Colonic mucosa (tissue), 4 donors: ENCODE measurements at places on chromosomes 3 and 15. TPM values are rescaled to one million over a fixed set of nuclear protein-coding genes. Genes with fewer than 3 reads are reported as not detected.

GRCh38 chr3:170914690-170915089, 6.3 kb upstream of the EIF5A2 start:
- no peaks in the 10 kb centered on the region for H3K27me3 ChIP-seq
- DNase-seq, result no peak
- H3K4me1 ChIP-seq, result no peaks in the 10 kb centered on the region
- no peak overlapping the region for H3K27ac ChIP-seq
- H3K36me3 ChIP-seq, result no peaks in the 10 kb centered on the region

GRCh38 chr15:75008629-75009326, 13.4 kb downstream of the SCAMP5 start:
- H3K27ac ChIP-seq, result peak overlapping the region; percentile 40
- no peaks in the 10 kb centered on the region for H3K27me3 ChIP-seq
- no peak for DNase-seq
- H3K4me3 ChIP-seq, result no peak overlapping the region
- H3K4me1 ChIP-seq, result no peaks in the 10 kb centered on the region

DNA sequence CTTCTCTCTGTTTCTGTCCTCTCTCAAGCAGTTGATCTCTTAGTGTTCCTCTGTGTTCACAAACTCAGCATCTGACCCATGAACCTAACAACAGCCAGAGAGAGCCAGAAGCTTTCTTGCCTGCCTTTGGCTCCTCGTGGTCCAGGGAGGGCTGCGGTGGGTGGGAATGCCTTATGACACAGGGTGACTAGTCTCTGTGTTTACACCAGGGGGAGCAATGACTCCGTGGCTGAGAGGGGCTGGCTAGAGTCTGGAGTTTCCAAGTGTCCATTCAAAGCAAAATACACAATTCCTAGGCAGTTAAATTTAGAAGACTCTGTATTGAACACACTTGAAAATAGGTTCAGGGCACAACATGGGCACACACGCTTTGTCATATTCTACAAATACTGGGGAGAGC, 370.0 kb upstream of the FRG2C start:
- peak; percentile 20 for DNase-seq
- no peak overlapping the region for H3K4me3 ChIP-seq
- H3K27ac ChIP-seq, result no peak overlapping the region
- no peaks in the 10 kb centered on the region for H3K36me3 ChIP-seq
- H3K4me1 ChIP-seq, result no peaks in the 10 kb centered on the region
- H3K27me3 ChIP-seq, result no peaks in the 10 kb centered on the region

GRCh38 chr3:58584690-58585004, 7.5 kb upstream of the FAM107A start:
- DNase-seq, result no peak
- H3K36me3 ChIP-seq, result no peaks in the 10 kb centered on the region
- H3K27ac ChIP-seq, result peak overlapping the region; percentile 54

GRCh38 chr3:171164067-171164465, 137.5 kb upstream of the SLC2A2 start:
- no peak for DNase-seq
- H3K4me1 ChIP-seq, result no peaks in the 10 kb centered on the region
- H3K36me3 ChIP-seq, result no peaks in the 10 kb centered on the region

GRCh38 chr3:127831723-127832172, 9.4 kb upstream of the MGLL start:
- no peak overlapping the region for H3K27ac ChIP-seq
- H3K4me1 ChIP-seq, result no peaks in the 10 kb centered on the region
- no peak overlapping the region for H3K4me3 ChIP-seq

GRCh38 chr3:29639578-29640290, 358.9 kb downstream of the RBMS3 start:
- no peak for DNase-seq
- H3K4me1 ChIP-seq, result peaks cover 4% of the 10 kb centered on the region
- H3K36me3 ChIP-seq, result no peaks in the 10 kb centered on the region

DNA sequence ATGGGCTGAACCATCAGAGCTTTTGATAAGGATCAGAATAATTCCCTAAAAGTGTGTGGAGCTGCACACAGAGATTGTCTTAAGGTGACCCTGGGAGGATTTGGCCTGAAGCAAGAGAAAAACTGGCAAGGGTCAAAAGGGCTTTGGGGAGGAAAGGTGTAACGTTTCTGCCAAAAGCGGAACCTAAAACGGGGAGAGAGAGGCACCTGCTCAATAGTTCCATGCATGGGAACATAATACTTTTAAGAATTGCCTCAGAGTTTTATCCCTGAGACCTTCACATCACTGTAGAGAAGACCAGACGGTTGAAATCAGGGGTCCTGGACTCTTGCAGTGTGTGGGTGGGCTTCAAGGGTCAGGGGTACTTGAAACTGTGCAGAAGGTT, 5.9 kb downstream of the ZNF710 start:
- H3K4me3 ChIP-seq, result no peak overlapping the region
- DNase-seq, result no peak
- no peak overlapping the region for H3K27ac ChIP-seq
- peaks cover 12% of the 10 kb centered on the region for H3K4me1 ChIP-seq

DNA sequence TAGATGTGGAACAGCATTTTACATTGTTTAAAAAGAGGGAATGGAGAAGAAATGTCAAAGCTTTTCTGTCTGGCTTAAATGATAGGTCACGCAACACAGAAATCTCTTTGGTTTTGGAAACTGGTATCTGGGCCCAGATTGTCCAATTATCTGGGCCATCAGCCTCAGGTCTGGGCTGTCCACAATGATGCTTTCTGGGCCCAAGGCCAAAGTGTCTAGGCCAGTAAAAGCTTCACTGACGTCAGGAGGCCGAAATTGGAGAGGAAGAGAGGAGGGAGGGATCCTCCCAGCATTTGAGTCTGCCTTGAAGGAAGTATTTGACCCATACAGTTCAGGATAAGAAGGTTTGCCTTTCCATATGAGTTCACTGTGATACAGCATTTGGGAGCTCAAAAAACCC, 60.7 kb upstream of the ALDH1A3 start:
- no peak overlapping the region for H3K4me3 ChIP-seq
- no peak overlapping the region for H3K27ac ChIP-seq
- H3K4me1 ChIP-seq, result no peaks in the 10 kb centered on the region
- H3K27me3 ChIP-seq, result no peaks in the 10 kb centered on the region

GRCh38 chr3:37770938-37771918, 90.5 kb upstream of the CTDSPL start:
- no peak overlapping the region for H3K27ac ChIP-seq
- no peaks in the 10 kb centered on the region for H3K36me3 ChIP-seq
- H3K4me1 ChIP-seq, result no peaks in the 10 kb centered on the region
- DNase-seq, result no peak

- DNase-seq, result no peak
- H3K36me3 ChIP-seq, result no peaks in the 10 kb centered on the region
- H3K4me1 ChIP-seq, result no peaks in the 10 kb centered on the region
- H3K27ac ChIP-seq, result no peak overlapping the region
- no peaks in the 10 kb centered on the region for H3K27me3 ChIP-seq
Measured at GRCh38 chr3:184739594-184740505, 28.0 kb upstream of the MAGEF1 start.

Gene GP5
- total RNA-seq, result 0.11 TPM

Gene SERPINI2
- total RNA-seq, result 0.40 TPM

Gene POC1A
- 33.7 TPM for total RNA-seq

Gene PIF1
- 6.1 TPM for total RNA-seq

Gene SLCO2A1
- 26.3 TPM for total RNA-seq

Gene FEZF2
- total RNA-seq, result not detected
